ENCODE measurements at places on chromosomes 3 and 15.

DNA sequence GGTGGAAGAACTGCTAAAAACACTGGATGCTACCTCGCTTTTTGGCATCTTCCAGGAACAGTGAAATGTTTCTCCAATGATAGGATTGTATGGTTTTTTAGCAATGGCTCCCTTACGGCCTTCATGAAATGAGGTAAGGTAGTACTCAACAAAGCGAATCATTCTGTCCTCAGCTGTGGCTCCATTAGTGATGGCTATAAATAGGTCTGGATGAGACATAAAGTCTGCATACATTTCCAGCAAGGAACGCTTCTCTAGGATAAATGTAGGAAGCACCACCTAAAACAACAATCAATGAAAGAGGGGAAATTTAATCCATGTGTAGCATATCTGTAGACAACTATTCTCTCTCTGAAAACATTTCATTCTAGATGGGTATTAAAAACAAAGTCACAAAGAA, 32.4 kb upstream of the SNX4 start:
- DNase-seq = no peak

DNA sequence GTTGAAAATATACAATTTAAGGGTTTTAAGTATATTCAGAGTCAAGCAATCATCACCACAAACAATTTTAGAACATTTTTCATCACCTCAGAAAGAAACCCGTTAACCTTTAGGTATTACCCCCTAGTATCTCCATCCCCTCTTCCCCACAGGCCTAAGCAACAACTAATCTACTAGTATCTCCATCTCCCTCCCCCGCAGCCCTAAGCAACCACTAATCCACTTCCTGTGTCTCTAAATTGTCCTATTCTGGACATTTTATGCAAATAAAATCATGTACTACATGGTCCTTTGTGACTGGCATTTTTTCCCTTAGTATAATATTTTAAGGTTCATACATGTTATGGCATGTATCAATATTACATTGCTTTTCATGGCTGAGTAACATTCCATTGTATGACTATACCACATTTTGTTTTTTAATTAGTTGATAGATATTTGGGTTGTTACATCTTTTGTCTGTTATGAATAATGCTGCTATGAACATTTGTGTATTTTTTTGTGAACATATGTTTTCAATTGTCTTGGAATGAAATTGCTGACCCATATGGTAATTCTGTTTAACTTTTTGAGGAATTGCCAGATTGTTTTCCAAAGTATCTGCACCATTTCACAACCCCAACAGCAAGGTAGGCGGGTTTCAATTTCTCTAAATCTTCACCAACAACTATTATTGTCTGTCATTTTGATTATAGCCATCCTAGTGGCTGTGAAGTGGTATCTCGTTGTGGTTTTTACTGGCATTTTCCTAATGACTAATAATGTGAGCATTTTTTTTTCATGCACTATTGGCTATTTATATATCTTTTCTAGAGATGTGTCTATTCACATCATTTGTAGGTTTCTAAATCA, 215.6 kb upstream of the CD96 start:
- no peak for DNase-seq

GRCh38 chr3:13657660-13658435, 108.9 kb downstream of the FBLN2 start:
- DNase-seq = peak; percentile 45

DNA sequence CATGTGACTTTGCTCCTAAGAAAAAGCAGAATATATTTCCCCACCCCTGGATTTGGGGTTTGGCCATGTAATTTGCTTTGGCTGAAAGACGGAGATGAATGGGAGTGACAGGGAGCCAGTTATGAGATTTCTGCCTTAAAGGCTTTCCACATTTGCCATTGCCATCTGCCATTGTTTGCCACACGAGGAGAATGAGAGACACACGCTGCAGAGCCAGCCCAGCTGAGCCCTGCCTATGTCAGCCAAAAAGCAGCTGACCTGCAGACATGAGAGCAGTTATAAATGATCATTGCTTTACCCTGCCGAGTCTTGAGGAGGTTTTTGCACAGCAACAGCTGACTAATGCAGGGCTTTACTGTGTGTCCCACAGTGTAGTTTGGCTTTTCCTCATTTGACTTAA, 40.6 kb upstream of the RFTN1 start:
- DNase-seq = no peak

- no peak for DNase-seq
These were observed 136.9 kb downstream of the PCCB start for GRCh38 chr3:136387031-136387430.
